ENCODE measurements at places on chromosomes 1 and 21.

GRCh38 chr1:112111734-112112133 is 122.3 kb upstream of the KCND3 start:
- DNase-seq: no peak

DNA sequence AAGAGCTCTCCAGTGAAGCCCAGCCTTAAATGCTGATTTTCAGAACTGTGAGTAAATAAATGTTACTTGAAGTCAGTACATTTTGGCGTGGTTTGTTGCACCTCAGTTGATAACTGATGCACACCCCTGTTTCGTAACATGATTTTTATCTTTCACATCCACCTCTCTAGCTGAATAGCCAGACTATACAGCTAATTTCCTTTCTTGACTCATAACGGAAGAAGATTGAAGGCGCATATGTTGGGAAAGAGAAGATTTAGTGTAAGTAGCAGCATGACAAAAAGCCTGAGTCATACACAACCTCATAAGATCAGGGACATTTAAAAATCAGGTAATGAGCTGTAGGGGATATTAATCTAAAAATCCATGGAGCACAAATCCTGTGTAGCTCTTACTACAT is 716.2 kb upstream of the ZP4 start:
- peak; percentile 25 for DNase-seq

GRCh38 chr1:43818691-43819090 is 111.4 kb downstream of the ST3GAL3 start:
- DNase-seq: no peak

DNA sequence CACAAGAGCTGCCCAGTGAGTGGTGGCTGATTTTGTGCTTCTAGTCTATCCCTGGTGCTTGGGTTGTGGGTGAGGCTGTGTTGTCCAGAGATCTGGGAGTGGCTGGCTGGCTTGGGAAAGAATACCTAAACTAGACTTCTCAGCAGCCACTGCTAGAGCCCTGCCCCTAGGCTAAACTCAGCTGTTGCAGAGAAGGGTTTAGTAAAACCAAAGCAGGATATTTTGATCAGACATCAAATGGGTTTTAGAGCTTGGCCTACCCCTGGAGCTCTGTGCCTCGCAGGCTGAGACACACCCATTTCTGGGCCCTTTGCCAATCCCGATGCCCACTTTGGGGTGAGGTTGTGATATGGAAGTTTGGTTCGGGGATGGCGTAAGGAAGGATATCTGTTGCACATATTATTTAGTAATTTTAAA is 88.5 kb downstream of the UCK2 start:
- DNase-seq: no peak

- peak; percentile 85 for DNase-seq
Measured at GRCh38 chr1:206472454-206472853, 2.2 kb downstream of the IKBKE start.

GRCh38 chr1:47727051-47727696 is 270.0 kb downstream of the TRABD2B start:
- no peak for DNase-seq

DNA sequence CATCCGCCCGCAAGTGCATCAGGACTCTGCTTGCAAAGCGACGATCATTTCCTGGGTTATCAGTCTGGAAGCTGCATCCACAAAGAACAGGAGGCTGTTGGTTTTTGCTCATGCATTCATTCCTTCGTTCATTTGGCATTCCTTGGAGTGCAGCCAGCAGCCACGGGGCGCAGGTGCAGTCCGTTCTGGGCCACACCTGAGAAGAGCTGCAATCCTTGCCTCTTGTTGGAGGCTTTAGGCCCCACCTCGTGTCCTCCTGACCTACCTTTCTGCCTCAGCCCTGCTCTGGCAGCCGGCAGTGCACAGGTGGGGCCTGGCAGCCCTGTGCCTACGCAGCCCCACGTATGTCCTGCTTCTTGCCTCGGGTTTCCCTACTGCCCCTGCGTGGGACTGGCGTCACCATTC is 19.6 kb upstream of the C2CD2 start:
- no peak for DNase-seq

DNA sequence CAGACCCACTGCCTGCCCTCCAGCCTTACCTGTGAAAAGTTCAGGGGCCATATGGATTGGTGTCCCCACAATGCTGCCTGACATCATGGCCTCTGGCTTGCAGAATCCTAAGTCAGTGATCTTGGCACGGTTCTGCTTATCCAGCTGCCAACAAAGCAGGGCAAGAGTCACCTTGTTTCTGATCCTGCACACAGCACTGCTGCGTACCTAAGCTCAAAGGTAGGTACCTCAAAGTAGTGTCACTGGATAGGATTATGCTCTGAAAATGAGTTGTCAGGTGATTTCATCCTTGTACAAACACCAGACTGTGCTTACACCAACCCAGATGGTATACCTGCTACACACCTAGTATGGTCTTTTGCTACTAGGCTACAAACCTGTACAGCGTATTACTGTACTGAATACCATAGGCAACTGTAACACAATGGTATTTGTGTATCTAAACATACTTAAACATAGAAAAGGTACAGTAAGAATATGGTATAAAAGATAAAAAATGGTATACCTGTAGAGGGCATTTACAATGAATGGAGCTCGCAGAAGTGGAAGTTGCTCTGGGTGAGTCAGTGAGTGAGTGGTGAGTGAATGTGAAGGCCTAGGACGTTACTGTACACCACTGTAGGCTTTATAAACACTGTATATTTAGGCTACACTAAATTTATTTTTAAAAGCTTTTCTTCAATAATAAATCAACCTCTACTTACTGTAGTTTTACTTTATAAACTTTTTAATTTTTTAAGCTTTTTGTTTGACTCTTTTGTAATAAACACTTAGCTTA is 29.1 kb upstream of the RBBP5 start:
- no peak for DNase-seq

- no peak for DNase-seq
Measured at GRCh38 chr1:201715351-201715750, 113.6 kb upstream of the IPO9 start.

- DNase-seq: peak; percentile 33
Measured at GRCh38 chr1:179253286-179253972, 24.0 kb upstream of the ABL2 start.

DNA sequence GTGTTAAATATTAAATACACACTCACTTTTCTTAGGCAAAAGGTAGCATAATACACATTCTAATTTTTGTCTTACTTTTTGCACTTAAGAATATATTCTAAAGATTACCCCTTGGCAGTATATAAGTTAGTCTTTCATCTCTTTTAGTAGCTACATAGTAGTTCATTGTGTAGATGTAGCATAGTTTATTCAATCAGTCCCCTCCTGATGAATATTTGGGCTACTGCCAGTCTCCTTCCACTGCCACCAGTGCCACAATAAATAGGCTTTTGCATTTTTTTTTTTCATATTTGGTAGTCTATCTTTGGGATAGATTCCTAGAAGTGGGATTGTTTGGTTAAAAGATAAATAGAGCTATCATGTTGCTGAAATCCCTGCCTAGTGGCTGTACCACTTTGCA is 388.8 kb upstream of the RUNX1 start:
- DNase-seq: no peak

DNA sequence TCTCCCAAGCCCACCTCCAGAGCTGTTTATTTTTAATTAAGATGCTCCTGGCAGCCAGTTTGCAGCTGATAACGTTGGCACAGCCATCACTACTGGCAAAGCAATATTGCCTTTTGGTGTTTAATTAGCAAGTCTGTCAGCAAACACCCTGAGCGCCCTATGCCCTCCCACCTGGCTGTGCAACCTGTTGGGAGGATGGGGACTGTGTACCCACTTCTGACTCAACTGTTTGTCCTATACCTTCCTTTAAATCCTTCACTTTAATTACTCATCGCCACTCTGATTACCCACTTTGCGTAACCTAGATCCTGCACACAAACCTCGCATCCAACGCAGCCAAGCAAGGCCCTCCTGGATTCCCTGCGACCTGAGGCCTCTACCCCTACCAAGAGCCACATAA is 67.1 kb downstream of the BCAR3 start:
- DNase-seq: no peak

- peak; percentile 83 for DNase-seq
Measured at GRCh38 chr1:77538956-77539518, 143.4 kb downstream of the ZZZ3 start.

- no peak for DNase-seq
Measured at GRCh38 chr1:173861731-173862145, 6.1 kb downstream of the GAS5 start.

GRCh38 chr1:119097380-119097779 is 43.1 kb downstream of the WARS2 start:
- no peak for DNase-seq

GRCh38 chr1:68706639-68707317 is 209.9 kb upstream of the DEPDC1 start:
- DNase-seq: no peak

- no peak for DNase-seq
Measured at GRCh38 chr1:96376846-96377245, 344.7 kb upstream of the PTBP2 start.

- no peak for DNase-seq
Measured at GRCh38 chr1:1926346-1926811, 7.3 kb upstream of the TMEM52 start.

GRCh38 chr21:45373991-45374816 is 30.8 kb upstream of the COL18A1 start:
- no peak for DNase-seq

DNA sequence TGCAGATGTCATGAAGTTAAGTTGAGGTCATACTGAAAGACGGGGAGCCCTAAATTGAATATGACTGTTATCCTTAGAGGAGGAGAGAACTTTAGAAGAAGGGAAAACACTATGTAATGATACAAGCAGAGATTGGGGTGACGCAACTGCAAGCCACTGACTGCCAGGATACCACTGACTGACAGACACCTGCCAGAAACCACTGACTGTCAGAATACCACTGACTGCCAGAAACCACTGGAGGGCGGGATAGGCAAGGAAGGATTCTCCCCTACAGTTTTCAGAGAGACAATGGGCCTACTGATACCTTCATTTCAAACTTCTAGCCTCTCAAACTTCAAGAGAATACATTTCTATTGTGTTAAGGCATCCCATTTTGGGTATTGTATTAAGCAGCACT is 388.7 kb downstream of the USH2A start:
- DNase-seq: no peak

GRCh38 chr1:938088-938683 is 14.5 kb downstream of the SAMD11 start:
- DNase-seq: no peak

DNA sequence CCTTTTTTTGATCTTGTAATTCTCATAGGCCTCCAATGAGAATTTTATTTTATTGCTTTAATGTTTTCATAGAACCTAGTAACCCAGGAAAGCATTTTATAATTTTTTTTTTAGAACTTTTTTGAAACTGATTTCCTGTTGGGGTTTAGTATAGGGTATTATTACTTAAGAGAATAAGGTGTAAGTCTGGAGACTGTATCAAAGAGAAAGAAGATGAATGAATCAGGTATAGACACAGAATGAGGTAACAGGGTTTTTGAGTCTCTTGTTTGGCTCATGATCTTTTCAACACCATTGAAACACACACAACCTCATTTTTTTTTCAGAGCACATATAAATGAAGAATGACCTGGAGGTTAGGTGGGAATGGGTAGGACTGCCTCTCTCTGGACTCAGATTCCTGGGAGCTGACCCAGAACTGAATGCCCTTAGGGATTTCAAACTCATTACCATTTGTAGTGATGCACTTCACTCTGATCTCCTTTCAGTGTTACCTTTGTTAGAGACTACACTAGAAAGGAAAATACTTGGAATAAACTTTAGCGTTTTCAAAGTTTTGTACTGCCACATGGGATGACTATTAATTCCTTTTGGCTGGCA is 51.0 kb downstream of the EPB41 start:
- DNase-seq: no peak

GRCh38 chr1:86464819-86465218 is 3.9 kb upstream of the CLCA1 start:
- no peak for DNase-seq

DNA sequence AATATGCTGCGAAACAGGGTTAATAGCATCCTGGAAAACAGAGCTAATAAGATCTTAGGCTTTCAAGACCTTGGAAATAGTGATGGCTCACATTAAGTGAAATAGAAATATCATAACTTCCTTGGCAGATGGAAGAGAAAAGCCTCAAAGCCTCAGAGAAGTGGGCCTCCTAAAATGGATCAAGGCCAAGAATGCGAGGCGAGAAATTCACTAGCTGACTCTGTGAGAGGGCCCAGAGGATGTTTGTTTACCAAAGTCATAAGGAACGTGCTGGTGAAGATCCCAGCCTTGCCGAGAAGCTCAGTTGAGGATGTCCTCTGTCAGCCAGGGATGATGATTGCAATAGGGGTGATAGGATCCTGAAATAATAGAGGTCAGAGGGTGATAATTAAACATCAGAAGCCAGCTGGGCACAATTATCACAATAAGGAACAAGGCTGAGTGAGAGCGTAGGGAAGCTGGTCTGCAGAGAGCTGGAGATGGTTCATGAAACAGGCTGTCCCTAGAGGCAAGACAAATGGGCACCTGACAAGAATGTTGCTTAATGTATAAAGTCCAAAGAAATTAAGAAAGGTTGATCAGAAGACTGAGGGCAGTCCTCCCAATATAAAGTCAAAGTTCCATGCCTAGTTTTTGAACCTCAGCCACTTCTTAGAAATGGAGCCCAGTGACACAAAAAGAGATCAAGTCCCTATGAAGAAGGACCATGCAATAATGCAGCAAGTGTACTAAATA is 101.7 kb upstream of the COG2 start:
- DNase-seq: no peak

DNA sequence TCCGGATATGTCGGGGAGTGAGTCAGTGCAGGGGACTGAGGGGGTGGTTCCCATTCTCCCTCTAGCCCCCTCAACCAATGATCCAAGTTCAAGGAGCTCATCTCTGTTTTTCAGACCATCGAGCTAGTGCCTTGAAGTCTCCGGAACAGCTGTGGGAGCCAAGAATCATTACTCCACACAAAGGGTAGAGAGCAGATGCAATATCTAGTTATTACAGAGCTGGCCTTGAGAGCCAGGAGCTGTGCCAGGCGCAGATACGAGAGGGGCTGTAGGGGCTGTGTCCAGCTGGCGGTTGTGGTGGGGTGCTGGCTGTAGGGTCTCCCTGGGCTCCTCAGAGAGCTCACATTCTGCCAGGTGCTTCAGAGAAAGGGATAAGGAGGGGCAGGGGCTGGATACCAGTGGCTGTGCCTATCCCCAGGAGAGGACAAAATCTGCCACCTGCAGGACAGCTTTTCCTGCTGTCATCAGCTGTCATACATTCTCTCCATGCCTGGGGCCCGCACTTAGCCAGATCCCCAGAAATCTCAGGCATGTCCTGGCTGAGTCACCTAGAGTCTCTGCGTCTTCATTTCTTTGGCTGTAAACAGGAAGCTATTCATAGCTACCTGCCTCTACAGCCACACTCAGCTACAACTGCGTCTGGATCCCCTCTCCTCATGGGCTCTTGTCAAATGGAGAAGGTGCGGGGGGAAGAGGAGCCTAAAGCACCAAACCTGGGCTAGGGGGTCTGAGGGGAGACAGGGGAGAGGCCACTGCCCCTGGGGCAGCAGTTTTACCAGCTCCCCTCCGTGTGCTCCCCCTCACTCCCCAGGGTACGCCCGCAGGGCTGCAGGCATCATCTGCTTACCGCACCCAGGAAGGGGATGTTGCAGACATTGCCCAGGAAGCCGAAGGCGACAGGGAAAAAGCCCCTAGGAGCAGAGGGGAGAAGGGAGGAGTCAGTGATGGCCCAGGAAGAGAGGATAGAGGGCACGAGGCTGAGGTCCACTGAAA is 2.4 kb upstream of the KISS1 start:
- DNase-seq: peak; percentile 69

GRCh38 chr1:14909920-14910460 is 243.6 kb upstream of the TMEM51 start:
- DNase-seq: no peak

GRCh38 chr1:9731051-9731537 is 79.6 kb downstream of the PIK3CD start:
- DNase-seq: no peak
